ENCODE measurements at places on chromosomes 2 and 18. TPM values are rescaled to one million over a fixed set of nuclear protein-coding genes. Genes with fewer than 3 reads are reported as not detected.

DNA sequence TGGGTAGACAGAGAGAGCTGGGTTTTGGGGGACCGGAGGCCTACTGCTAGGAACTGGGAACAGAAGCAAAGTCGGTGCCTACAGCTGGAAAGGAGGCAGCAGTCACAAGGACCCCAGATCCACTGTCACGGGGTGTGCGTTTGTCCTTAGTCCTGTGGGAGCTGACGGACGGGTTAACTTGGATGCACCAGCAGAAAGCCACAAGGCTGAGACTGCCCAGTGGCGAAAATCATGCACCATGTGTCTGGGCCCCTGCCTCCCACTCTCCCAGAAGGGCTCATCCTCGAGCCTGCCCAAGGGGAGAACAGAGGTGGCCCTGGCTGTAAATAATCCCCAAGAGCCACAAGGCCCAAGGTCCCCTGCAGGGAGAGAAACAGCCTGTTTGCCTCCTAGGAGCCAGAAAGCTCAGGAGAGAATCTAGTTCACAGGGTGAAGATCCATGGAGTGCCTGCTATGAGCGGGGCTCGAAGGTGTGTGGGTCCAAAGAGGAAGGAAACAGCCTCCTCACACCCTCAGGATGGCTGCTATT, 11.7 kb upstream of the RALB start:
- no peak for DNase-seq

GRCh38 chr2:189830510-189830909, 46.3 kb downstream of the PMS1 start:
- DNase-seq = no peak

DNA sequence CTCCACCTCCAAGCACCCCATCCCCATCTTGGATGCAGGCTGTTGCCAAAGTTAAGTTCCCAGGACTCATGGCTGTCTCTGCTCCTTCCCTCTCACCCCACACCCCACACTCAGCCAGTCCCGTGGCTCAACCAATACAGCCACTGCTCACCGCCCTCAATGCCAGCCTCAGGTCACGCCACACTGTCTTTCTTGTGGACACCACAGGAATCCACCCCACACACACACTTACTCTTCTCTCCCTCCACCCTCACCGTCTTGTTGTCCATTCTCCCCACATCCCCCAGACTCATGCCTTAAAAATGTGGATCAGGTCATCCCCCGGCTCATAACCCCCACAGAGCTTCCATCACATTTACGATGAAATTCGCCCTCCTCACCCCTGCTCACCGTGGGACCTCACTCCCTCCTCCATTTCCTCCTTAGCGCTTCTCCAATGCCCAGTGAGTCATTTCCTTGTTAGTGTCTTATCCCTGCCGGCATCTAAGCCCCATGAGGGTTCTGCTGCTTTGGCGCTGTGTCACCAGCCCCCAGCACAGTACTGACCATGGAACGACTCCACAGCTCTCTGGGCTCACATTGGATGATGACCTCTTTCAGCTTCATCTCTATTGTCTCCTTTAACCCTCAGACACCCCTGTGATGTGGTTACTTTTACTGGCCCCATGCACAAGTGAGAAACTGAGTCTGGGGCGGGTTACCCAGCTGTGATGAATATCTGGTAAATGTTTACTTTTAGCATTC, 13.8 kb downstream of the MLPH start:
- DNase-seq = no peak

GRCh38 chr18:61833387-61833786, 59.4 kb downstream of the RNF152 start:
- no peak for DNase-seq

DNA sequence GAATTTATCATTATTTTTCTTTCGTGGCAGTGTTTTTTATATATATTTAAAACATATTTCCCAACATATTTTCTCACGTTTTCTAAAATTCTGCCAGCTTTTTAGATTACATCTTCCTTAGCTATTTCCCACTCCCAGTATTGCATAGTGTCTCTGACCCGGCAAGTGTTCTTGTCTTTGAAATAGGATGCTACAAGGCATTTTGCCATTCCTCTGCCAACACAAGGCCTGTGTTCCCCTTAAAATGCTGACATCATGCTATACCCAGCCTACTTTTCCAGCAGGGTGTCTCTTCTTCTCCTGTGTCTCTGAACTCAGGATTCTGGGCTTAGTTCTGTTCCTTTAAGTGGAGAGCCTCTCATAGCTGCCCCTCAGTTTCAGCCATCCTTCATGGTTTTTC, 115.2 kb downstream of the DIS3L2 start:
- DNase-seq = no peak

GRCh38 chr2:44912660-44913059, 28.8 kb upstream of the SIX3 start:
- no peak for DNase-seq

- DNase-seq = no peak
Measured at GRCh38 chr2:7022492-7023385, 105.5 kb downstream of the RNF144A start.

GRCh38 chr2:158473719-158474392, 17.1 kb downstream of the PKP4 start:
- DNase-seq = no peak

DNA sequence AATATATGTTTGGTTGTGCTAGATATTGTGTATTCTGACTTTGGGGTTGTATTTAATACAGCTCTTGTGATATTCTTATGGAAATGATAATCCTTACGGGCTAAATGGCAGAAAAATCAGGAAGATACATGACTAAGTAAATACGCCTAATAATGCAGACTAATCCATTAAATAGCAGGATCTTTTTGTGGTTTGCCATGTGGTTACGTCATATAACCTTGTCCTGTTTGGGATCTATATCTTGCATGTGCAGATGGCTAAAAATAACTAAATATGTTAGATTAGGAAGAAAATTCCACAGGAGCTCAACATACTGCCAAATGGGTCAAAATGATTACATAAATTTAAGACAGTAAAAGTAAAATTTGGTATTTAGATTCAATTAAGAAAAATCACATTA, 83.0 kb downstream of the NEB start:
- no peak for DNase-seq

DNA sequence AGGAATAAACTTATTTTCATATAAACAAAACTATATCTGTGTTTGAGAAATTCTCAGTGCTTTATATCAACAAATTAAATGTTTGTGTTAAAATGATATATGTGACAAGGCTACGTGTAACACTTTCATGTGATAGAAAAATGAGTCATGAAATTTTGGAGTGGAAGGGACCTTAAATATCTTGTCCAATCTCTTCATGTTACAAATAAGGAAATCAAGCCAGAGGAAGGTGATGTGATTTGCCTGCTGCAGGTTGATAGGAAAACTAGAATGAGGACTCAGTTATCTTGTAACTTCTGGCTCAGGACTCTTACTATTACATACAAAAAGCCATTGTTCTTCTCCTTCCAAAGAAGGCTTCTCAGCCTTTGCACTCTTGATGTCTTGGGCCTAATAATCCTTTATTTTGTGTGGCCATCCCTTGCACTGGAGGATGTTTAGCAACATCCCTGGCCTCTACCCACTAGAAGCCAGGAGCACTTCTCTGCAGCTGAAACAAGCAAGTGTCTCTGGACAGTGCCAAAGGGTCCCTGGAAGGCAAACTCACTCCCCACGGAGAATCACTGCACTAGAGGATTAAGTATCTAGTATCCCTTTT, 43.0 kb upstream of the NARS1 start:
- no peak for DNase-seq

DNA sequence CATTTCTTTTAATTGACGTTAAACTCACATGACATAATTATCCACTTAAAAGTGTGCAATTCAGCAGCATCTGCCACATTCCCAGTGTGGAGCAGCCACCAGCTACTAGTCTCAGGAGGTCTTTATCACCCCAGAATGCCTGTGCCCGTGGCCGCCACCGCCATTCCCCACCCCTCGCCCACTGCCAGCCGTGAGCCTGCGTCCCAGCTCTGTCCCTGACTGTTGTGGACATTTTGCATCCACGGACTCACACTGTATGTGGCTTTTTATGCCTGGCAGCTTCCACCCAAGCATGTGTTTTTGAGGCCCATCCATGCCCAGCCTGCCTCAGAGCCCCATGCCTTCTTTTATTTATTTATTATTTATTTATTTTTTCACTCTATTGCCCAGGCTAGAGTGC, 9.2 kb downstream of the BOK start:
- DNase-seq = no peak

GRCh38 chr2:197614532-197614931, 60.9 kb downstream of the RFTN2 start:
- DNase-seq = no peak

GRCh38 chr2:209321076-209321475, 102.8 kb upstream of the MAP2 start:
- DNase-seq = no peak

The PARD3B gene
- 1.1 TPM for total RNA-seq

The RNF103 gene
- total RNA-seq = 12.2 TPM
